ENCODE measurements at places on chromosomes 6 and 20.

GRCh38 chr6:94052749-94053148 lies 633.4 kb upstream of the EPHA7 start:
- no peak for DNase-seq

DNA sequence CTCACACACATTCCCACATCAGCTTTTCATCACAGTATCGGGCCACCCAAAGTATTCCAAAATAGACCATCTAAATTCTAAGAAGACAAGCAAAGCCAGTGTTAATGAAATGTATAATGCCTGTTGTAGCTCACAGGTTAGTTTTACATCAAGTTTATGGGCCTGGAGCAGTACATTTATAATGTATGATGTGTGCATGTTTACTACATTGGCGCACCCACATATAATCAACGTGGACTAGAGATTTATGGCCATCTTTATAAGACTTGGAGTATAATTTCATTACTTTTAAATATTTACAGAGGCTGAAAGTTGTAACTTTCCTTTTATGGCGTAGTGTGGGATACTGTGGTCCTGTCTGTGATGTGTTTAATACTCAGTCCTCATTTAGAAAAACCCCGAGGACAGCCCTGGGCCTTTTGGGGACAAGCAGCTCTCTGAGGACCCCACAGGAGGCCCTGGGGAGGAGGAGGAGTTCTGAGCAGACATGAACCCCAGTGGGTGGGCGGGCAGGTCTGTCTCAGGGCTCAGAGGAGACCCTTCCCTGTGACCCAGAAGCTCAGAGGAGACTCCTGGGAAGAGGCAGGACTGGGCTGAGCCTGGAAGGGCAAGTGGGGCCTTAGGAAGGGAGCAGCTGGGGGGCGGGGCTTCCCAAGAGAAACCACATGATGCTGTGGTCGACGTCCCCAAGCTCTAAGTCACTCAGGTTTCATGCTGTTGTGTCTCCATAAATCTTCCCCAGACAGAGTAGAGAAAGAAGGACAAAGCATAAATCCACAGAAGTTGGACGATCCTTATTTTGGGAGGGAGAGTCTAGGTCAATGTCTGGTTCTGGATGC lies 232.1 kb downstream of the PREX1 start:
- DNase-seq, result no peak

GRCh38 chr6:106281088-106281487 lies 44.5 kb downstream of the ATG5 start:
- no peak for DNase-seq

GRCh38 chr6:160116411-160116810 lies 5.2 kb upstream of the SLC22A1 start:
- no peak for DNase-seq

DNA sequence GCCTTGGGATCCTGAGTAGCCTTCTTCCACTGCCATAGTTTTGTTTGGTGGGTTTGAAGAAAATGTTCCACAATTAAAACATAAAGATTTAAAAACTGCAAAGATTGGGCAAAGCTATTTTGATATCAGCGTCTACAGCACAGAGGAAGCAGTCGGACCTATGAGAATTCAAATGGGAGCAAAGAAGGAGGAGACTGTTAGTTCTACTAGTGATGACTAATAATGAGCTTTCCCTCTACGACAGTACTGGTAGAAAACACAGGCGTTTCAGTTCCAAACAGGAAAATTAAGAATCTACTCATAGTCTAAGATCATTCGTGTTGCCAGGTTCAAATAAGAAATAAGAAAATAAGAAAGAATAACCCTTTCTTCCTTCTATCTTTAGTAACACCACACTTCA lies 121.2 kb downstream of the INSM1 start:
- DNase-seq, result no peak

DNA sequence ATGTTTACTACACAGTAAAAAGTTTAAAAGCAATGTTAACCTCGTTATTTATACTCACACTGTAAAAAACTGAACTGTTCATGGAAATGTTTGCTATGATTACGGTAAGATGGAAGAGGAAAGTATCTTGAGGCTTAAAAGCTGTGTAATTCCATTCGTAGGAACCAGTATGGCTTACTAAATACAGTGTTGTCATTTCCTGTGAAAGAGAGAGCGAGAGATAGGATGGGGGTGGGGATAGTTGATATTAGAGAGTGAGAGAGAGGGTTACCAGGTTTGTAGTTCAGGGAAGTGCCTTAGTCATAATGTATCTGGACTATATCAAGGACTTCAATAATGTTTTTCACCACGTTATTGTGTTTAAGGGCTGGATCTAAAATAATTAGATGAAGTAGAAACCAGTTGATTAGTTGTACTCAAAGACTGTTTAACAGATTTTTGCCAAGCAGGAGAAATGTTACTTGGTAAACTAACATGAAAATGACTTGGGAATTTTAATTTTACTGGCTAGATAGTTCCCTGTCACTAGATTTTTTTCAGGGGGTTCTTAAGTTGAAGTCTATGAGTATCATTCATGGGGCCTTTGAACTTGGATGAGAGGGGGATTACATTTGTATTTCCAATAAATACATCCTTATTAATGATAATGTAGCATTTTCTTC lies 30.4 kb downstream of the AFDN start:
- DNase-seq, result no peak

GRCh38 chr6:2695454-2696095 lies 55.1 kb downstream of the MYLK4 start:
- no peak for DNase-seq

GRCh38 chr20:56861590-56861989 lies 232.5 kb downstream of the TFAP2C start:
- DNase-seq, result no peak

GRCh38 chr6:44529146-44529905 lies 141.8 kb downstream of the CDC5L start:
- DNase-seq, result no peak

- no peak for DNase-seq
Observed at GRCh38 chr20:50172347-50173013, 18.1 kb upstream of the CEBPB start.

GRCh38 chr6:85865420-85866369 lies 223.0 kb upstream of the SYNCRIP start:
- no peak for DNase-seq

DNA sequence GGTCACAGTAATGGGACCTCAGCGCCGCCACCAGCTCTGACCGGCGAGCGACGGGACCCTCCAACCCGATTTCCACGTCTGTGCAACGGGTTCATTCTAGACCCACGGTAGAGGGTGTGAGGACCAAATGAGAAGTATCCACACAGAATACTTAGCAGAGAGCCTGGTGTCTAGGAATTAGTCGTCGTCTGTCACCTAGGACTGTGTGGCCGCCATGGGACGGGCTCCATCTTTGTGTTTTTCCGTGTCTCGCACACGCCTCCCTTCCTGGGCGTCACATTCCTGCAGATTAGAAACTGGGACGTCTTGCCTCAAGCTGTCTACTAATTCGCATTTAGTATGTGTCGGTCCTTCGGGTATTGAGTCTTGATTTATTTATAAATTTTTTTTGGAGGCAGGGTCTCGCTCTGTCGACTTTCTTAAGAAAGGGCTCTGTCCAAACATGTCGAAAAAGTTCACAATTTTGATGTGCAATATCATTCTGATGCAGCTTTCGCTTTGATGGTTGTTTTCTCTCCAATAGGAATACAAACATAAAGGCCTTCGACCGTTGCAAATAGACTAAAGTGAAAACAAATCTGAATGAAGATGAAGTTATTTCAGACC lies 563 bp downstream of the MGME1 start:
- peak; percentile 50 for DNase-seq

DNA sequence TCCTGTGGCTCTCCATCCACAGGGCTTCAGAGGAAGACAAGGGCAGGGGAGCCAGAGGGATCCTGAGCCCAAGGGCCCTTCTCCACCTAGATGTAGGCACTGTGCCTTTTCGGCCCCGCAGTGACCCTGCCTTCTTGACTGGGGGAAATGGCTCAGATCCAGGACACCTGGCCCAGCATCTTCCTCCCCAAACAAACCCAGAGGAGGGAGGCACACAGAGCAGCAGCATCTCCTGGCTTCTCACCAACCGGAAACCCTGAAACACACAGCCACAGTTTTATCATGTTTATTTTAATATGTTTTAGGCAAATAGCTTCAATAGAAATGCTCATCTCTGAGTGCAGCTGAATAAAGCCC lies 84.5 kb upstream of the LRFN2 start:
- DNase-seq, result no peak

- no peak for DNase-seq
Observed at GRCh38 chr6:25703005-25703404, 51.0 kb downstream of the SCGN start.

DNA sequence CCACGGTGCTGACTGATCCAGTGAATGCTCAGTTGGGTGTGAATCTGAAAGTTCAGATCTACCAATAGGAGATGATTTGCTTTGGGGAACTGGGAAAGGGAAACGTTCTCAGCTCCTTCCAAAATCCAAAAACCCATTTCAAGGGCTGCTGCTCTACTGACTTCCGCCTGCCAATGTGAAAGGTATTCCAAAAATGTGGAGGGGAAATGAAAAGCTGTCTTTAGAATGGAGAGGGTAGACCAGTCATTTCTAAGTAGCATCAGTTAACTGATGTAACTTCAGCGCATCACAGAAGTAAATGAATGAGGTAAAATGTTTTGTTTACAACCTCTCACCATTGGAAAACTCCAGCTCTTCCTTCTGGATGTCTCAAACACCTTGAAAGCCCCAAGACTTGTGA lies 19.6 kb upstream of the EYA2 start:
- no peak for DNase-seq

GRCh38 chr20:62368392-62368975 lies 1.4 kb upstream of the LAMA5 start:
- DNase-seq, result no peak

DNA sequence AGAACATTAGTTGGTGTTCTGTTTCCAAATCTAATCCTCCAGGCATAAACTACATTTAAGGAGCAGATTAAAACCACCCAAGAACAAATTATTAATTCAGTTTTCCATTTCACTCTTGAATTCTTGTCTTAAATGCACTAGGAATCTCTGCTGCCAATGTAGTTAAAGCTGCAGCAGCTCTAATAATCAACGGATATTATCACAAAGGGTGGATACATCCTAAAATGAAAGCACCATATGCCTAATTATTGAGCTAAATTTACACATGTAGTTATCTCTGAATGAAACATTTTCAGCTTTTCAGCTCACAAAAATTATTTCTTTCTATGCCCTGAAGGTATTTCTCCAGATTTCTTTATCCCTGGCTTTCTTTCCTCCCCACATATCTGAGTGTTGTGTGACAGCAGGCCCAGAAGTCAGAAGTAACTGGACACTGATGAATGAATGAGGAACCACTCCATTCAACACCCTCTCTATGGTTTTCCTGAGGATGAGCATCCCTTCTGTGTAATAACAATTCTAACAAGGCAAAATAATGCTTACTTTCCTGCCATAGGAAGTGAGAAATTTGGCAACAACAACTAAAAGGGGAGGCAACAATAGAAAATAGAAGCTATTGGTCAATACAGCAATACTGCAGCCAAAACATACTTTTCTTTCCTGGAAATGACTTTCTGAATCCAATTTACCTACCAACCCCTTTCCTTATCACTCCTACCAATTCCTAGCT lies 14.9 kb downstream of the MAN1A1 start:
- no peak for DNase-seq

DNA sequence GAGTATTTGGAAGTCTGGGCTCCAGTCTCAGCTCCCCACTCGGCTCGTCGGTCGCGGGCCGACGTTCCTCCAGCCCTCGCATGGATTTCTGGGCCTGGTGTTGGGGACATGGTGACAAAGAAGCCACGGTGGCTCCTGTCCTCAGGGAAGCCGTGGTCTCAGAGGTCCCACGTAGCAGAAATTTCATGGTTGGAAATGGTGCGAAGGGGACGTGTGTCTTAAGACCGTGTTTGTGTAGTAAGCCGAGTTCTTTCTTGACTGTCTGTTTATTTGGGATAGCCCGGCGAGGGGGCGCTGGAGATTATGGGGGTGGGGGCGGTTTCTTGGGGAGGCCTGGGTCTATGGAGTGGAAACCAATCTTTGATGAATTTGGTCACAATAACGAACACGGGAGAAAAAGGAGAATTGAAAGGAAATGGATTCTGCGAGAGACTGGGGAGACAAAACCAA lies 23.5 kb upstream of the MAP3K7 start:
- peak; percentile 6 for DNase-seq

DNA sequence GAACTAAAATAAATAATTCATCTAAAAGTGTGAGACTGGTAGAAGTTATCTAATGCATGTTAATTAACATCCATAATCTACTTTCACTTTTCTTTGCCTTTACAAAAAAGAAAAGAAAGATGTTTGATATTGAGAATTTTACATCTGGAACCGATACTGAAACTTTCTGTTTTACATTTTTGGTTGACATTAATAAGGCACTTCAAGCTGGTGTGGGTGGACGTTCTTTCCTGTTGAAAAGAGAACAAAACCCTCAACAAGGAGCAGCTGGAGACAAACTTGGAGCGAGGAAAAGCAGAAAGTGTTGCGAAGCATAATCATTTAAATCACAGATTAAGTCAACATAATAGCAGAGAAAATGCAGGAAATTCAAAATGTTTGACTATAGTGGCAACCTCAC lies 575.2 kb upstream of the ADGRB3 start:
- DNase-seq, result peak; percentile 60

GRCh38 chr20:53894707-53895384 lies 175.5 kb downstream of the BCAS1 start:
- no peak for DNase-seq

GRCh38 chr6:45473121-45473993 lies 95.6 kb upstream of the SUPT3H start:
- no peak for DNase-seq

DNA sequence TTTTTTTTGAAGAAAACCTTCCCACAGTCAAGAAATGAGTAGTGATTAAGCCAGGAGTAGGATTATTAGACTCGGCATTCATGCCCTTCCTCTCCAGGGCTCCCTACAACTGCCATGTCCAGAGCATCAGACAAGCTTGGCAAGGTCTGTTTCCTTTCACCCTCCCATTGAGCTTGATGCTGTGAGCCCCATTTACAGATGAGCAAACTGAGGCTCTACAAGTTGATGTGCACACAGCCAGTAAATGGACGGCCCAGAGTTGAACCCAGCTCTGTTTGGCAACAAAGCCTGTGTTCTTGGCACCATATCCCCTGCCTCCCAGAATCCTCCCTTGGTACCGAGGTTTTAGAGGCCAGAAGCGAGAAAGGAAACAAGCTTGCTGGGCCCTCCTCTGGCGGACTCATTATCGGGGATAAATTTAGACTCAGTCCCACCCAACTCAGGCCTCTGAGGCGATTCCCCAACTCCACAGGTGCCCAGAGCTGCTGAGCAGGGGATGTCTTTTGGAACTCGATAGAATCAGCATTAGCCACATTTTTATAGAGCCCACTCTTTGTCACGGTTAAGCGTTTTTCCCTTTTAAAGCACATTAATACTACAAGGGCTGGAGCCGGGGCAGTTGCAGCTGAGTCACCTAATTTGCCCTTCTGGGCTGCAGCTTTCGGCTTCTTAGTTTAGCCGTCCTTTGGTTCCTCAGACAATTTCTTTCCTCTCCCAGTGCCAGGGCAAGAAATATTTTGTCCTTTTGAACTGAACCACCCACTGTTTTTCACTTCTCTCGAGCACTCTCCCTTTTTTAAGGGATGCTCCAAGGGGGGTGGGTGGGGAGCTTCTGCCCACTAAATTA lies 23.0 kb upstream of the NFATC2 start:
- DNase-seq, result no peak

All from putamen (tissue), 1 donor.